ENCODE measurements at places on chromosomes 1 and 21.
A peak's percentile ranks its signal among the peaks of the same experiment; 100 is the strongest.

- no peak for DNase-seq
Observed at GRCh38 chr1:204894606-204895005, 23.9 kb downstream of the NFASC start.

- DNase-seq = no peak
Observed at GRCh38 chr1:157993918-157994605, 617 bp downstream of the KIRREL1 start.

DNA sequence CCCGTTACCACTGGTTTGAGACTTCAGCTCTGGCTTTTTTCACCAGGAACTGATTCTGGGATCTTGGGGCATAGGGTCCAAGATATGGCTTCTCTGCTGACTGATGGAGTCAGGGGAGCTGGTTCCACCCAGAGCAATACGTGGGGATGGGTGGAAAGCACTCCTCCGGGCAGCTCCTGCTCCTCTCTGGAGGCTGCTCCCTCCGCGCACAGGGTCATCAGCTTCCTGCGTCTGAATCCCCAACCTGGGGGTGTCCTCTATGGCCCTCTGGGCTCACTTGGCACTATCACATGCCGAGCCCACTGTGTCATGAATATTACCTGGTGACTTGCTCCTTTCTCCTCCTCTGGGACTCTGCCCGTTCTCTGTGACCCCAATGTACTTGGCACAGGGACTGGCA, 405.4 kb upstream of the VAMP3 start:
- no peak for DNase-seq

DNA sequence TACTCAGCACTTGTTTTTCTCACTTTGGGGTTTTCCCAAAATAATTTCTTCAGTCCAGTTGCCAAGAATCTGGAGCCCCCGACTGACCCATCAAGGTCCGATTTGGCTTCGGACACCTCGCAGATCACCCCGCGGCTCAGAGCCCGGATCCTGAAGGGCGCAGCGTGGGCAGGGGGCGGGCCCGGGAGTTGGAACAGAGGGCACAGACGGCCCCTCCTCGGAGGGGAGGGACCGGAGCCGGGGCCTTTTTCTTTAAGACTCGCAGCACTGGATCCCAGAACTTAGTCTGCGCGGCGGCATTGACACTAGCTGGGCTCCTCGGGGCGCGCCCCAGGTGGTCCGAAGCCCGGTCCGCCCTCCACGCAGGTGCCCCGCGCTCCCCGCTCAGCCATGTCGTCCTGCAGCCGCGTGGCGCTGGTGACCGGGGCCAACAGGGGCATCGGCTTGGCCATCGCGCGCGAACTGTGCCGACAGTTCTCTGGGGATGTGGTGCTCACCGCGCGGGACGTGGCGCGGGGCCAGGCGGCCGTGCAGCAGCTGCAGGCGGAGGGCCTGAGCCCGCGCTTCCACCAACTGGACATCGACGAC, at the start of gene CBR3:
CBR3 (plus strand) TSS at position 277 of the 588 bp plus-strand sequence; CDS start at position 391, 114 bp downstream.
- peak; percentile 23 for DNase-seq

GRCh38 chr21:27173053-27173452, 206.2 kb upstream of the ADAMTS5 start:
- DNase-seq = no peak

DNA sequence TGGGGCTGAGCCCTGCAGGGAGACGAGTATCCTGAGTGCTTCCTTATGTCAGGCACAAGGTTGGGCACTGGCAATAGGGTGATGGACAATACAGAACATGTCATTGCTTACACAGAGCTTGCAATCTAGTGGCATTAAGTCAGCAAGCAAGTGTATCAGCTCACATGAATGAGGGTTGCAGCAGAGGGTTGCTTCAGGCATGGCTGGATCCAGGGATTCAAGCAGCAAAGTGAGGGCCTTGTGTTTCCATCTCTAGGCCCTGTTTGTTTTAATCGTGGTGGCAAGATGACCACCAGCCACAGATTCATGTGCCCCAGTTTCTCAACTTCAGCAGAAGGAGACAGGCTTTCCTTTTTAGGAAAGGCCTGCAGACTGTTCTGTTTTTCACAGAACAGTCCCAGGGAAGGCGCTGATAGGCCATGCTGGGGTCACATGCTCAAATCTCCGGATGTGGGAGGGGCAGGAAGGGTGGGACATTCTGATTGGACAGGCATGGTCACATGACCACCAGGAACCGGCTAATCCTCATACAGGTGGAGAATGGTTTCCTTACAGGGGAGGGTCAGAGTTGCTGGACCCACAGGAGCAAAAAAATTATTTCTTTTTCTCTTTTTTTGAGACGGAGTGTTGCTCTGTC, 14.4 kb downstream of the PLOD1 start:
- no peak for DNase-seq

GRCh38 chr1:230907472-230908205, 39.3 kb upstream of the C1orf198 start:
- no peak for DNase-seq

GRCh38 chr1:65195495-65196417, 47.8 kb downstream of the AK4 start:
- no peak for DNase-seq

DNA sequence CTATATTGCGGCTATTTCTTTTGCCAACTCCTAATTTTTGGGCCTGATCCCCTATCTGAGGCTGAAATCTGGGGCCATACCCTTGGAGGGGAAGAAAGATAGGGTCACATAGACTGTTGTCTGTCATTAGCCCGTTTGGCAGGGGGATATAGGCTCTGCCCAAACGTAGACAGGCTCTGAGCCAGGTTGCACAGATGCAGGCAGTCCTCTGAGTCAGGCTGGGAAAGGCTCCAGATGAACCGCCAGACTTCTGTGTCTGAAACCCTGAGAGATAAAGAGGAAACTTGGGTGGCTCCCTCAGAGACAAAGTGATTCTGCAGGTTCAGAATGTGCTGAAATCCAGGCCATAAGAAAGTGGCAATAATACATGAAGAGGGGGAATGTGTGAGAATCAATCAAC, 4.0 kb upstream of the CAP1 start:
- no peak for DNase-seq

- no peak for DNase-seq
Observed at GRCh38 chr1:203264052-203264501, 34.6 kb upstream of the CHIT1 start.

DNA sequence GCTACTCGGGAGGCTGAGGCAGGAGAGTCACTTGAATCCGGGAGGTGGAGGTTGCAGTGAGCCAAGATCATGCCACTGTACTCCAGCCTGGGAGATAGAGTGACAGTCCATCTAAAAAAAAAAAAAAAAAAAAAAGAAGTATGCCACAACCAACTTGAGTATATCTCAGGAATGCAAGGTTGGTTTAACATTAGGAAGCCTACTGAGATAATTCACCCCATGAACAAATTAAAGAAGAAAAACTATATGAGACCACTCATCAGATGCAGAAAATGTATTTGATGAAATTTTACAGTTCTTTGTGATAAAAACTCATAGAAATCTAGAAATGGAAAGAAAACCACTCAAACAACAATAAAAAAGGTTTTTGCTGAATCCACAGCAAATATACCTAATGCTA, 373.8 kb downstream of the LMO4 start:
- no peak for DNase-seq

DNA sequence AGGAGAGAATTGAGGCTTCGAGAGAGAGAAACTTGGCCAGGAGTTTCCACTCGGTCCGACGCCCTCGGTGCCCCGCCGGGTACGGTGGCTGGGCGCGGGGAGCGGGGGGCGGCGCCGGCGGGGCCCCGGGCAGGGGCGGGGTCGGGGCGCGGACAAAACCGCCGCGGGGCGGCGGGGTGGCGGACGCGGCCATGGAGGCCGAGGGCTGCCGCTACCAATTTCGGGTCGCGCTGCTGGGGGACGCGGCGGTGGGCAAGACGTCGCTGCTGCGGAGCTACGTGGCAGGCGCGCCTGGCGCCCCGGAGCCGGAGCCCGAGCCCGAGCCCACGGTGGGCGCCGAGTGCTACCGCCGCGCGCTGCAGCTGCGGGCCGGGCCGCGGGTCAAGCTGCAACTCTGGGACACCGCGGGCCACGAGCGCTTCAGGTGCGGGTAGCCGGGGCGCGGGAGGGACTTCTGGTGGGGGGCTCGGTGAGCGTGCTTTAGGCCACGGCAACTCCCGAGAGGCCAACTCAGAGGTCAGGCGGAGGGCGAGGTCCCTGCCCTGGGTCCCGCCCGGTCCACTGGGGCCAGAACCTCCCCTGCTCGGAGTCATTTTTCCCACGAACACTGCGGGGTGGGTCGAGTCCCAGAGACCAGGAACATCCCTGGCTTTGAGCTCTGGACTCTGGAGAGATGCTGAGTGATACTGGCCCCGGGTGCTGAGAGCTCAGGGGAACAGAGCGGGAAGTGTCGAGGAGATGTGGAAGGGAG, 431 bp downstream of the RAB42 start:
- DNase-seq = no peak

- no peak for DNase-seq
Observed at GRCh38 chr1:116767782-116768382, 13.7 kb downstream of the CD2 start.

GRCh38 chr1:153549741-153550397, 811 bp upstream of the S100A3 start:
- DNase-seq = no peak

GRCh38 chr1:154791292-154792166, 78.6 kb downstream of the KCNN3 start:
- peak; percentile 21 for DNase-seq

- DNase-seq = no peak
Observed at GRCh38 chr1:38221006-38221649, 174.5 kb upstream of the POU3F1 start.

DNA sequence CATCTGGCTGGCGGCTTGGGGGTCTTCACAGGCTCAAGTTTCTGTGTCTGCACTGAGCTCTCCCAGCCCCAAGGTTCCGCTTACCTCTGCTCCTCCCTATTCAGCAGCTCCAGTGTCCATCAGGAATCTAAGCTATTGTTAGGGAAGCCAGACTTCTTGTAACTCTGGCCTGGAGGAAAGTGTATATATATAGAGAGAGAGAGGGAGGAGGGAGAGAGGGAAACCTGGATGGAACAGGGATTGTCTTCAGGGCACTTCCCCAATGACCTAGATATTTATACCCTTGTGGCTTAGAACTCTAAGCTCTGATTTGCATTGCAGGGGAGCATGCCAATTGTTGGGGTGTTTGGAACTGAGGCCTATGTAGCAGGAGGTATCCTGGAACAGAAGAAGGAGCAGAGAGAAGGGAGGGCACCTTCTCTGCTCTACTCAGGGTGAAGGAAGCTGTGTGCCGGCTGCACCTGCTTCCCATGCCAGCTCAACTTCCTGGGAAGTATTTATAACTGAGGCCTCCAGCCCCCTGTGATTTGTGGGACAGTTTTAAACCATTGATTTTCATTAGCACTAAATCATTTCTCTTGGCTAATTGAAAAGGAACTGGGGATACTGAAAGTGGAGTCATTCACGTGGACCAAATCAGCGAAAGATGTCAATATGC, 70.9 kb downstream of the NAV1 start:
- DNase-seq = no peak

DNA sequence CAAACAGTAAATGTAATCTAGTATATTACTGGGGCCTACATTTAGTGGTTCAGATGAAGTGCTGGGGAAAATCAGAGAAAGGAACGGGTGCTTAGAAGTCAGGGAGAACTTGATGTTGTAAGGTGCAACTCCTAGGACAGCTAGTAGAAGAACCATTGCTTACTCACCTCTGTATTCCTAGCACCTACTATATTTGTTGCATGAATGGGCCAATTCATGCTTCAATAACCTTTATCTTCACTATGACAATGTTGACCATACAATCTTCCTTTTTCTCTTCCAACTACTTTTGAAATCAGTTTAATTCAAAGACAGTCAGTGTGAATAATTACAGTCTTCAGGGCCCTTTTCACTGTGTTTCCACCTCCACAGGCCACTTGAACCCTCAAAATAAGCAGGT, 125.0 kb upstream of the DMRTA2 start:
- DNase-seq = no peak

DNA sequence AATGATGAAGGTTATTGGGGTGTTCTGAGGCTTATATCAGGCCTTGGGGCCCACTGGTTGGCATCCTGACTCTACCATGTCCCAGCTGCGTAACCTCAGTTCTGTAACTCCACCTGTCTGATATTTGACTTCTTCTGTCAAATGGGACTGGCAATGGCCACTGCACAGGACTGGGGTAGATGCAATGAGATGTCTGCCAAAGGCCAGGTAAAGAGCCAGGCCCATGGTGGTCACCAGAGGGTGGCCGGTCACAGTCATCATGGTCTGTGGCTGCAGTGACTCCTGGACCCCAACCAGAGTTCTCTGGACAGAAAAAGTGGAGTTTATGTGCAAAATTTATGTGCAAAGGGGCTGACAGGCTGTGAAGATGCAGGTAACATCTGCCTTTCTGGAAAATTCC, 173.3 kb downstream of the PTPRU start:
- no peak for DNase-seq

DNA sequence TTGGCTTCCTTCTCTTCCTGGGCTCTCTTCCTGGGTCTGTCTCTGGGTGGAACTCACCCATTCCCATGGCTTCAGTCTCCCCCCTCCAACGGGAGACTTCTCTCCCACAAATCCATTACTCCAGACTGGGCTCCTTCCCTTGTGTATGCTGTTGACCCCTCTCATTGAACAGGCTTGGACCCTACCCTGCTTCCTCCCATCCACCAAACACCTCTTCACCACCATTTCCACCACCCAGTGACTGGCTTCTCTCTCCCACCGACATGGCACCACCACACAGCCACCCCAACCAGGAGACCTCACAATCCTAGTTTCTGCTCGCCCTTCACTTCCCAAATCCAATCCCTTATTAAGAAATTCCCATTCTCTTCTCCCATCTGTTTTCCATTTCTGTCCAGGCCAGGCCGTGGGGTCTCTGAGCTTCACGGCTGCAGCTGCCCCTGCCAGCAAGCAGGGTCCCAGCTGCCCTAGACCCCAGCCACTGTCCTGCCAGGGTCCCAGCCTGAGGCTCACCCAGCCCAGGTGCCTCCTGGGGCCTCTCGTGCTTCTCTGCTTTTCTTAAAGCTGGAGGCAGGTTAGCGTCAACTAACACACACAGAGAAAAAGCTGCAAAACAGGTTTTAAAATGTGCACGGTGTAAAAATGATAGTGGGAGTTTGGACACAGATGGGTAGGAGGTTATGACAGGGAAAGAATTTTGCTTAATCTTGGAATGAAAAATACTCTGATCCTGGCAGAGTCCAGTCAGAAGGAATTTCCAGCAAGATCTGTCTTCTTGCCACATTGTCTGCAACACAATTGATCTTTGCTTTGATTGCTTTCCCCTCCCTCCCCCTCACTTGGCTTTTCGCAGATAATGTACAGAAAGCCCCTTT, 383.8 kb upstream of the VAMP3 start:
- DNase-seq = no peak

- no peak for DNase-seq
Observed at GRCh38 chr1:166514067-166514466, 325.2 kb upstream of the POGK start.

DNA sequence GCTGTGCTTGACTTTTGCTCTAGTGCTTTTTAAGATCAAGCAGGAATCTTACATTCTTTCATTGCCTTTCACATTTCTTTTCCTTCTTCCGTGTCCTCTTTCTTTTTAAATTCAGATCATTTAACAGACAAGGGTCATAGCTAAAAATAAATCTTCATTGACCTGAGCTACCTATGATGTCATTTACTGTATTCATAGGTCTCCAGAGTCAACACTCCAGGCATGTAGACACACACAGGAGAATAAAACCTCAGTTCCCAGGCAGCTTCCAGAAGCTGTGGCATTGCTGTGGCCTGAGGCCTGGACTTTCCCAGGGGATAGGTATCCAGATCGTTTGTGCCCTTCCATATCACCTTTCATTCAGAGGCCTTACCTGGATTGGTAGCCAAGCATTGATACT, 38.5 kb upstream of the ENAH start:
- DNase-seq = no peak
